ENCODE measurements at places on chromosomes 2 and 18.

DNA sequence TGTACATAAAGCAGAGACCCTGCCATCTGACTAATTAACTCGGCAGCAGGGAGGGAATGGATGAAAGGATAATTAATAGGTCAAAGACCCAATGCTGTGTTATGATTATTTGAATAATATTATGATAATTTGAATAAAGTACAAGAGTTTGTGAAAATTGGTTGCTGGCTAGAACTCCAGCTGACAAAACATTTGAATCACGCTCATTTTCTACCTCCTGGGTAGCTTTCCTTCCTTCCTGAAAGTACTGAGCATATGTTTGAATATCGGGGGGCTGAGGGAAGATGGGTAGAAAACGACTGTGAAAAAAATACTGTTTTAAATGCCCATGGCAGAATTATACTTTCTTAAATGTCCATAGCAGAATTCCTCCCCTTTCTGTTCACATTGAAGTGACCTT is 243.6 kb upstream of the RBMS1 start:
- DNase-seq: no peak

- no peak for DNase-seq
Measured at GRCh38 chr18:28204154-28204553, 27.2 kb upstream of the CDH2 start.

DNA sequence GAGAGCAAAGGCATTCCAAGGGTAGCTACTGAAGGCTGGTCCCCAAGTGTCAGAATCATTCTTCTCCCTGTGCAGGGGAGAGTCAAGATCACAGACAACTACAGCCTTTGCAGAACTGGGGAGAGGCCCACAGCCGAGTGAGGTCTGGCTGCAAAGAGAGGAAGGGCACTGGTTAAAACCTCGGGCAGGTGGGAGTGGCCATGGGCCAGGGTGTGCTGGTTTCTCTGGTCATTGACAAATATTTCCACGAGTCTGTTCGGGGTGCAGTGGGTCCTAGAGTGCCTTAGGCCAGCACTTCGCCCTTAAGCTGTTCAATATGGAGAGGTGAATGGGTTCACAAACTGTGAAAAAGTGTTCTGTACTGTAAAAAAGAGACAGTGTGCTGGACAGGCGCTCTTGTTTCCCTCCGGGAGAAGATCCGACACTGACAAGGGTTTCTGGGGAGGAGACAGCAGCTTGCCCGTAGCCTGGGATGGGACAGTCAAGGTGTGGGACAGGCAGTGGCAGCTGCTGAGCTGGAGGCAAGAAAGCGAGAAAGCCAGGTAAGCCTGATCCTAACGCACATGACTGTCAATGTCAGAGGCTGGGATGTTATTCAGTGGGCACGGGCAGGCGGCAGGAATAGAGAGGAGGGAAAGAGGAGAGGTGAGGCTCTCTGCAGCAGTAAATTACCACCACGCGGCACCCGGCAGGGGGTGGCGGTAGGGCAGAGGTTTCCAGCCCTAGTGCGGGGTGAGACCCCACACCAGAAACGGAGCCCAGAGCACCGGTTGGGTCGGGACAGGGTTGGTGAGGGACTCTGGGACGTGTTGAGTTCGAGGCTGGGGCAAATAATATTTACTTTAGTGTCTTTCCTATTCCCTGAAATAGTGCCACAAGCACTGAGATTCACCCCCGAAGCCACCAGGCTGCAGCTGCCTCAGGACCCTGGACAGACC is 2.0 kb downstream of the NPPC start:
- DNase-seq: no peak

DNA sequence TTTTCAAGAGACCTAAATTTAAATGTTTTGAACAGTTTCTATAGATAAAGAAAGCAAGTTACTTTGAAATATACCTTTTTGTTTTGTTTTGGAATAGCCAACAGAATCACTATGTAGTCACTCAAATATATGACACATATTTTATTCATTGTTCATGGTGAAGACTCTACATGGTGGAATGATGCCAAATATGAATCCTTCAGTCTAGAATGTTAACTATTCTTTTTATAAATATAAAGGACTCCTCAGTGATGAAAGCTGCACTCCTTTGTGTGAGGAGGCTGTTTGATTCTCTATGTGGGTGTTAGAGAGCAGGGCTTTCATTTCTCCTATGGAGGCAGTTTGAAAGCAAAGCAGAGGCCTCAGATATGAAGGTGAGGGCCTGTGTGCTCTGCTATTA is 396.4 kb upstream of the LRRTM1 start:
- DNase-seq: no peak

- no peak for DNase-seq
Measured at GRCh38 chr18:8658858-8659485, 46.4 kb upstream of the MTCL1 start.

- DNase-seq: no peak
Measured at GRCh38 chr2:207395535-207396251, 134.1 kb upstream of the CREB1 start.

DNA sequence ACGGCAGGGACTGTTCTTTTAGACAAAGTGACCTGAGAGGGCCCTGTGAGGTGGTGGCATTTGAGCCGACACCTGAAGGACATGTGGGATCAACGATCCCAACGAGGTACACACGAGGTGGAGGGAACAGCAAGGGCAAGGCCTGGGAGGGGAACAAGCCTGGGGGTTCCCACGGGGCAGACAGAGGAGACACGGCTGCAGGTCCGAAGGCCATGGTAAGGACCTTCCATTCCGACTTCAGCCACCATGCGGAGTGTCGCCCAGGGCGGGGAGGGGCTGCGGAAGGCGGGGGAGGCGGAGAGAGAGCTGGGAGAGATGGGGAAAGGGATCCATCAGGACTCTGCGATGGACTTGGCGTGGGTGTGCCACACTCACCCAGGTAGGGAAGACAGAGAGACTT is 151.8 kb downstream of the HDAC4 start:
- DNase-seq: no peak

DNA sequence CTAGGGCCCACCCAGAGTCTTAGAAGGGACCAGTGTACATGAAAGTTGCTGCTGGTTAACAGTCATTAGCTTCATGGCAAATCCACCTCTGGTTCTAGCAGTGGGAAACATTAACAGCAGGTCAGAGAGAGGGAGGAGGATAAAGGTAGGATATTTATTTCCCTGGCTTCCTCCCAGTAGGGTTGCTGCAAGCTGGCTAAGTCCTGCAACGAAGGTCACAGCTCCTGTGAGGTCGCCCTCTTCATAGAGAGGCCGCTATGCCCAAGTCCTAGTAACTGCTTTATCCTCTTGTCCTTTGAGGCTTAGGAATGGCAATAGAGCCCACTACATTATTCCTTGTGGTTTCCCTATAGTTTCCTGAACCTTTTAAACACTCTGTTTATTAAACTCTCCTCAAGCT is 84.0 kb upstream of the ACSL3 start:
- no peak for DNase-seq

GRCh38 chr2:48306409-48307284 is 223.3 kb upstream of the STON1 start:
- DNase-seq: no peak

- DNase-seq: no peak
Measured at GRCh38 chr2:85907671-85908157, 18.9 kb upstream of the ST3GAL5 start.

DNA sequence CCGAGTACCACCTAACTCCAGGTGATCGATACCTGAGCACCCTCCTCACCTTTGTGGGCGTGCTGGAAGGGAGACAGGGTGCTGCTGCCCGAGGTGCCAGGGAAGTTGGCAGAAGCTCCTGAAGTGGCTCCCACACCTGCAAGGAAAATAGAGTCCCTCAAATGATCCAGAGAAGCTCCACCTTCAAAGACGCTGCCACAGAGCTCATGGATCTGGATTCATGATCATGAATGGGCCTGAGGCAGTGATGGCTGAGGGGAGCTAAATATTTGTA is 76.5 kb downstream of the EDAR start:
- DNase-seq: no peak

DNA sequence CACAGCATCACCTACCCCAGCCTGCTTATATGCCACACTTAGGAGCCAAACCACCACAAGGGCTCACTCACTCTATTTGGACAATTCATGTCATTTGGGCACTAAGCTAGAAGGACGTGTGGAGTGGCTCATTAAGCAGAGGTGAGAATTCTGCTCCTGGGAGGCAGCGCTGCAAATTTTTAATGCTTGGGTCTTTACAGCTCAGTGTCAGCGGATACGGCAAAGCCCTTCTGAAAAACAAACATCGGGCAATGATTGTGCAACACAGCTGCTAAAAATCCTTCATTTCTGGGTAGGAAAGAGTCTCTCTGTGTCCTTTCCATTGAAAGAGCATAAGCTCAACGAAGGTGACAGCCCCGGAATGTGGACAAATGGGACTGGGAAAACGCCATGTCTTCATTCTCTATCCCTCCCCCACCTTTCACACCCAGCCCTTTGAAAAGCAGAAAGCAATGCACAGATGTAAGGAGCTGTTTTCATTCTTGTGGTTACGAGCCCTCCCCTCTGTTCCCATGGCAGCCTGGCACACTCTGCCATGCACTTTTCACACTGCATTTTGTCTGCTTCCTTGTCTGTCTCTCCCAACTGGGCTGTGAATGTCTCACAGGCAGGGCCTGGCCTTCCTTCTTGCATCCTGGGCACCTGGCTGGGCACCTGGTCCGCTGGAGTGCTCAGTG is 16.0 kb downstream of the TMEM177 start:
- DNase-seq: no peak

All from activated T-helper 1 cell treated with Interleukin-2 at 50 U/mL for 16 hours (primary cell).